ENCODE measurements at places on chromosomes 7 and 10.

DNA sequence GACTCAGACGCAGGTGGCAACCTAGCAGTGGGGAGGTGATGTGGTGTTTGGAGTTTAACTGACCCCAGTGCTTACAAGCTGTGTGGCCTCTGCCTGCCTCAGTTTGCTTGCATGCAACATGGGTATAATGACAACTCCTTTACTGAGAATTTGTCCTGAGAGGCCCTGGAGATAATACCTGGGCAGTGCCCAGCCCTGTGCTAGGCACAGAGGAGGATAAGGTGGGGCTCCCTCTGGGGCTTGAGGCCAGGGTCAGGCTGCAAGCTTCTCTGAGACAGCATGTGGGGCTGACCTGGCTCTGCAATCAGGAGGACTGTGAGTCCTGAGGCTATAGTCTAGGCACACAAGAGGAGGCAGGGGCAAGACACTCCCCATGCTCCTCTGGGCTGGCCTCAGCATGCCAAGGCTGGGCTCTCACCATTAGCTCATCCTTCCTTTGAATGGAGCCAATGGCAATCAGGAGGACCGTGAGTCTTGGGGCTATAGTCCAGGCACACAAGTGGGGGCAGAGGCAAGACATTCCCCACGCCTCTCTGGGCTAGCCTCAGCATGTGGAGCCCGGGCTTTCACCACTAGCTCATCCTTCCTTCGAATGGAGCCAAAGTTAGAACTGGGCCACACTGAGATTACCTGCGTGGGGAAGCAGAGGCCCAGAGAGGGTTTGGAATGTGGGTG is 147.9 kb downstream of the RPS24 start:
- DNase-seq, result no peak

- DNase-seq, result no peak
These were observed 31.8 kb downstream of the SMURF1 start for GRCh38 chr7:99112097-99112496.

GRCh38 chr7:41201021-41201420 is 501.9 kb downstream of the INHBA start:
- no peak for DNase-seq

GRCh38 chr10:102997998-102998397 is 79.9 kb downstream of the CNNM2 start:
- no peak for DNase-seq

DNA sequence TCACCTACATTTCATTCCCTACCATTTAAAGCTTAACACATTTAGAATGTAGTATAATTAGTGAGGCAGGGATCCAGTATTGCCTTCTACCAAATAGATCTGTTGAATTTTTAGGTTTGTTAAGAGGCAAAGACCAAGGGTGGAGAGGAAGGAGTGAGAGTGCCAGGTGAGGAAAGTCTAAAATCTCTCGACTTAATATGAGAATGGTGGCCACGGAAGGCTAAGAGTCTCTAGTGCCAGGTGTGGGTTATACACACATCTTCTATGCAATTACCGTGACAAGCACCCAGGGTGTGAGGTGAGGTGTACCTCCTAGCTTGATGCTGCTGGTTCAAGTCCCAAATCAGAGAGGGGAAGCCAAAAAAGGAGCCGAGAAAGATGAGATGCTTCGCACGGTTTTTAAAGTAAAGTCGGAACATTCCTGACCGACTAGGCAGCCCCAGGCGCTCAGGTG is 439 bp downstream of the IQUB start:
- DNase-seq, result no peak

DNA sequence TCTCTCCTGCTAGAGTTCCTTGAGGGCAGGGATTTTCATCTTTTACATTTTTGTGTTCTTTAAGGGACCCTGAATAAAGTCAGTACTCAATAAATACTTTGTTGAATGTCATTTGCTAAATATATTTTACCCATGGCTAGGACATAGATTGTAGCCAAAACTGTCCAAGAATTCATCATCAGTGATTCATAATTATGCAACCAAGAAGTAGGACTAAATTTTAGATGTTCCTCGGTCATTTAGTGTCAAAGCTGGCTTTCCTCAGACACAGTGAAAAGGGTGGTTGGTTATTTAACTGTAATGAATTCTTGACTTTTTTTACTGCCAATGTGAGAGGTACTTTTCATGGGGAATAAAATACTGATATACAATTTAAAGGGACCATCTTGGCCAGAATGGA is 3.3 kb downstream of the NUDT13 start:
- no peak for DNase-seq

- DNase-seq, result no peak
These were observed 94.3 kb downstream of the DLG5 start for GRCh38 chr10:77832238-77832637.

- DNase-seq, result peak; percentile 88
These were observed 109.5 kb upstream of the TMEM72 start for GRCh38 chr10:44801383-44802327.

- no peak for DNase-seq
These were observed 242.5 kb downstream of the VTI1A start for GRCh38 chr10:112689327-112690072.

- no peak for DNase-seq
These were observed 489.7 kb upstream of the CELF2 start for GRCh38 chr10:10527861-10528562.

DNA sequence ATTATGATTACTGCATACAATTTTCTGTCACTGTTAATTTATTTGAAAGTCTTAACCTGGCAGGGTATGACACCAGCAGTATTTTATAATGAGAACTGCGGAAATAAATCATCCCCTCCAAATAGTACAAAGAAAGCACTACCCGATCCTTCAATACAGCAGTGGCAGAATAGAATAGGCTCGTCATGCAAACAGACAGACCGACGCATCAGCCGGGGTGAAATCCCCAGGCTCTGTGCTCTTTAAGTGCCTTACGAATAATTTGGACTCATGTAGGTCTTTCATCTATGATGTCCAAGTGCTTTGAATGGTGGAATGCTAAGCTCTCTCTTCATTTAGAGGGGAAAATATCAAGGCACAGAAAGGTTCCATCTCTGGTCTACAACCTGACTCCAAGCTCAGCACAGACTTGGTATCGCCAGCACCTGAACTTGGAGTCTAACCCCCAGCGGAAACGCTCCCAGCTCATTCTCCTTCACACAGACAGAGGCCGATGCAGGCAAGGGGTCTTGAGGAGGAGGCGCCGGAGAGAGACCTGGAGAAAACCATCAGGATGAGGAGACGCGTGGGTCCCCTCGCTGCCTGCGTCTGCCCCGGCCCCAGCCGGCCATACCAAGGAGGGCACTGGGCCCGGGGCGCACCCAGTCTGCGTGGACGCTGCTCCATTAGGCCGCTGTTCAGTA is 568.1 kb upstream of the MKI67 start:
- DNase-seq, result no peak

DNA sequence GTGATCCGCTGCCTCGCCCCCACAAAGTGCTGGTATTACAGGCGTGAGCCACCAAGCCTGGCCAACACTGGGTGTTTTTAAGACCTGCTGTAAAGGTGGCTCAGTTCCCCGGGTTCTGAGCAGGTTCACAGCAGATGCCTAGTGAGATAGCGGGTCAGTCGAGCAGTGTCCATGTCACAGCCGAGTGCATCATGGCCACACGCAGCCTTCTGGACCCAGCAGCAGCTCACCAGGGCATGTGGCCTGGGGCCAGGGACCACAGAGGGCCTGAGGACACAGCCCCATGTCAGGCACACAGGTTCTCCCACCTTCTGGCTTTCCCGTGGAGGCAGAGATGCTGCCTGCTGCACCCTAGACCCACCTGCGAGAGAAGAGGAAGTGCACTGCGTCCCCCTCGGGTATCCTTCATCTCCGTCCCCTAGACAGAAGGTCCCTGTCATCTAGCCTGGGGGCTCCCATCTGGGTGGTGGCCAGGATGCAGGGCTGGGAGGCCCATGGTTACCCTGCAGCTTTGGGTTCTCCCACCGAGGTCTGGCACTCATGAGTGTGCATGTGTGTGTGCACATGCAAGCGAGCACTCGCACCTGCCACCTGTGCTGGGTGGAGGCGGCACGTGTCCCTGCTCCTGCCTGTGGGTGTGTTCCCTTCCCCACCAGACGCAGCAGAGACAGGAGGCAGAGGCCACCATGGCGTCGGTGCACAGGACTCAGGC is 98.6 kb downstream of the NKX6-2 start:
- DNase-seq, result peak; percentile 31

- DNase-seq, result no peak
These were observed 68.3 kb upstream of the FAM171A1 start for GRCh38 chr10:15439341-15439842.

DNA sequence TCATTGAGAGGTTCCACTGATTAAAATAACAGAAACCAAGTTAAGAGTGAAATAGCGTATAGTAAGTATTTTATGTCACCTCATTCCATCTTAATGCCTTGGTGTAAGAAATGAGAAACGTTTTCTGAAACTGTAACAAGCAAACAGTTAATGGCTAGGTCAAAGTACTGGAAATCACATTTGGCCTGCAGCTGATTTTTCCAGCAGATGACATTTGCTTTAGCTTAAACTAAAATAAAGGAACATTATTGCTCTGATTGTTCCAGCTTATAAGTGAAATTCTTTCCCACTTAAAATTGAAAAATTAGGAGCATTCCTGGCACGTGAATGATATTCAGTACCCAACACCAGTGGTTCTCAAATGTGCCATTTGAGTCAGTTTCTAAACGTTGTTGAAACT is 213.6 kb upstream of the DPP6 start:
- DNase-seq, result no peak

DNA sequence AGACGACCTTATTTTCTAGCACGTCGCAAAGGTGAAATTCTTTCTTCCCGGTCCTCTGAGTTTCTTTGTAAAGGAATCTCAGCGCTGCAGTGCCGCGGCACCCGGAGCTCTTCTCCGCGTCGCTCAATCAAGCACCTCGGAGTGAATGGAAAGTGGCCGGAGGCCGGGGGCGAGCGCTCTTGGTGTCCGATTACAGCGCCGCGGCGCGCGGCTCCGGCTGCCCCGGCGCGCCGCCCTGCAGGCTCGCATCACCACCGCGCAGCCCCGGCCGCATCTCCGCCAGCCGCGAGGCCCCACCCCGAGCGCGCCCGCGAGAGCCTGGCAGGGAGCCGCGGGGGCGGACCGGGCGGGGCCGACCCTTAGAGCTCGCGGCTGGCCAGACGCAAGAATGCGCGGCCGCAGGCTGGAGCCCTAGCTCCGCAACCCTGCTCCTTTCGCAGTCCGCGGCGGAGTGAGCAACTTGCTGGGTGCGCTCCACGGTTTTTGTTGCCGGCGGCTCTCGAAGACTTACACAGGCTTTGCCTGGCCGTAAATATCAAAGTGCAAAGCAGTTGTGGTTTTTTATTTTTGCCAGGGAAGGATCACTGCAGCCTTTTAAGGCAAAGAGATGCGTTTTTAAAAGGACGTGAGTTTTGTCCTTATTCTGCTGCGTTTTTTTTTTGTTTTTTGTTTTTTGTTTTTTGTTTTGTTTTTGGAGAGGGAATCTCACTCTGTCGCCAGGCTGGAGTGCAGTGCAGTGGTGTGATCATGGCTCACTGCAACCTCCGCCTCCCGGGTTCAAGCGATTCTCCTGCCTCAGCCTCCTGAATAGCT is at the start of gene SEMA3C:
SEMA3C (minus strand) TSS at position 143 of the 813 bp plus-strand sequence. CDS start 2,270 bp downstream, outside the sequence.
- peak; percentile 91 for DNase-seq

GRCh38 chr7:107920048-107920772 is 29.2 kb downstream of the DLD start:
- no peak for DNase-seq
